ENCODE measurements at places on chromosomes 13 and 19.

- no peak for DNase-seq
These were observed 134.4 kb downstream of the DNAJC15 start for GRCh38 chr13:43157796-43158195.

- DNase-seq: no peak
These were observed 12.4 kb downstream of the NRTN start for GRCh38 chr19:5817218-5817617.

- DNase-seq: no peak
These were observed 401.2 kb downstream of the IRS2 start for GRCh38 chr13:109385242-109385560.

DNA sequence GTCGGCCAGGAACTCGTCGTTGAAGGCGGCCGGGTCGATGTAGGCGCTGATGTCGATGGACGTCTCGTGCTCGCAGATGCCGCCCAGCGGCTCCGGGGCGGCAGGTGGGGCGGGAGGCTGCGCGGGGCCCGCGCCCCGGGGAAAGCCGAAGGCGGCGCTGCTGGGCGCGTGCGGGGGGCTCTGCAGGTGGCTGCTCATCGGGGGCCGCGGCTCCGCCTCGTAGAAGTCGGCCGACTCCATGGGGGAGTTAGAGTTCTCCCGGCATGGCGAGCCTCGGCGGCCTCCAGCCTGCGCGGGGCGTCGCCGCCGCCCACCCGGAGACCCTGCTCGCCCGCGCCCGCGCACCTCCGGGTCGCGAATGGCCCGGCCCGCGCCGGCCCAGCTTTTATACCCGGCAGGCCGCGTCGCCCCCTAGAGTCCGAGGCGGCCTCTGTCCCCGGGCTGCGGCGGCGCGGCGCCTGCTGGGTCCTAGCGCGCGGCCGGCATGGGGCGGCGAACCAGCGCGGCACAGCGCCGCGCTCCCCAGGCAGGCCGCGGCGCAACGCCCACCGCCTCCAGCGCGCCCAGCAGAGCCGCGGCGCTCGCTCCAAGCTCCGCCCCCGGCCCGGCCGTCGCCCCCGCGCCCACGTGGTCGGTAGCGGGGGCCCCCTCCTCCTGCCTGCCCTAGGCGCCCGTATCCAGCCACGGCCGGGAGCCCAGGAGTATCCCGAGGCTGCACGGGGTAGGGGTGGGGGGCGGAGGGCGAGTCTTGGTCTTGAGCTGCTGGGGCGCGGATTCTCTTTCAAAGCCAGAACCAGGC, at the start of gene CEBPA:
CEBPA (minus strand) TSS at position 360 of the 799 bp plus-strand sequence; CDS start at position 240, 120 bp downstream.
- peak; percentile 83 for DNase-seq

GRCh38 chr19:34336781-34337271, 28.2 kb upstream of the GPI start:
- no peak for DNase-seq

DNA sequence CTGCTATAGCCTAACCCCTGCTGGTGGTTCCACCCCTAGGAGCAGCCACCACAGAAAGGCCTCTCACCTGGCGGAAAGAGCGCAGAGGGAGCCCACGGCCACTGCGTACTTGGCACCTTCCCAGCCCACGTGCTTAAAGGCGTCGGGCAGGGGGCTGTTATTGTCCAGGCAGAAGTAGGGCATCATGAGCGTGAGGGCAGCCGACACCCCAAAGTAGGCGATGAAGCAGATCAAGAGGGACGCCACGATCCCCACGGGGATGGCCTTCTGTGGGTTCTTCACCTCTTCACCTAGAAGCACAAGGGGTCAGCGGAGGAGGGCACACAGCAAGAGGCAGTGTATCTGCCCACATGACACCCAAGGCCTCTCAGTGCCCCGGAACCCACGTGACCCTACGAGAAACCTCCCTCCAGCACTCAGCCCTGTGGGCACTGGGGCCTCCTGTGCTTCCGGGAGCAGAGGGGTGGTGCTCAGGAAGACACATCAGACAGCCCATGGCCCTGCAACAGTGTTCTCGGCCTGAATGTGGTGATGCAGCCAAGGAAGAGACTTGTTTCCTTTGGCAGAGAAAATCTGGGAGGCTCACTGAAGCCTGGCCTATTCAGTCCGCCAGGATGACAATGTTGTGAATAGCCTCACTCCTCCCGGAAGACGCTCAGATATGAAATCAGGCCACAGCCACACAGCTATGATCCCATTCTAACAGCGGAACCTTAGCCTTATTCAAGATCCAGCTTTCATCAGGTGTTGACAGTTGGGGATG, 72.1 kb downstream of the SLC7A1 start:
- no peak for DNase-seq

GRCh38 chr19:42175952-42176648, 41.4 kb downstream of the DEDD2 start:
- no peak for DNase-seq

- no peak for DNase-seq
These were observed 1.3 kb upstream of the PCDH9 start for GRCh38 chr13:67231289-67232000.

GRCh38 chr13:19345916-19346422, 164.3 kb upstream of the TUBA3C start:
- DNase-seq: no peak

- DNase-seq: no peak
These were observed 796.9 kb downstream of the SLITRK1 start for GRCh38 chr13:83085186-83085900.

DNA sequence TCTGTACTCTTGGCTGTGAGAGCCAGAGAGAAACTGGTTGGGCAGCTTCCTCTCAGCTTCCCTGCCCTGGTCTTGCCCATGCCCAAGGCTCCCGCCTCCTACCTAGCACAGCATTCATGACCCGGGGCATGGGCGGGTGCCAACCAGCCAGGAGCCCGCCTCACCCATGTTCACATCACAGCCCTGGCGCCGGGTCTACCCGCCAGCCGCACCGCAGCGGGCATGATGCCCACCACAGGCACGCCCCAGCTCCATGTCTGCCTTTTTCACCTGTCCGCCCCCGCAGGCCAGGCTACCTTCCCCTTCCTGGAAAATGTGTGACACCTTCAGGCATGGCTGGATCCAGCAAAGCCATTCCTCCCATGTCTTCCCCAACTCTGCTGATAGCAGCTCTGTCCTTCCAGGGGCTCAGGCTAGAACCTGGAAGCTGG, 42.1 kb downstream of the PTPRS start:
- DNase-seq: no peak

- DNase-seq: no peak
These were observed 14.2 kb downstream of the ZIC2 start for GRCh38 chr13:99995589-99996380.

GRCh38 chr19:47726467-47726866, 13.2 kb downstream of the EHD2 start:
- no peak for DNase-seq

GRCh38 chr13:26168835-26169234, 53.3 kb downstream of the RNF6 start:
- no peak for DNase-seq

DNA sequence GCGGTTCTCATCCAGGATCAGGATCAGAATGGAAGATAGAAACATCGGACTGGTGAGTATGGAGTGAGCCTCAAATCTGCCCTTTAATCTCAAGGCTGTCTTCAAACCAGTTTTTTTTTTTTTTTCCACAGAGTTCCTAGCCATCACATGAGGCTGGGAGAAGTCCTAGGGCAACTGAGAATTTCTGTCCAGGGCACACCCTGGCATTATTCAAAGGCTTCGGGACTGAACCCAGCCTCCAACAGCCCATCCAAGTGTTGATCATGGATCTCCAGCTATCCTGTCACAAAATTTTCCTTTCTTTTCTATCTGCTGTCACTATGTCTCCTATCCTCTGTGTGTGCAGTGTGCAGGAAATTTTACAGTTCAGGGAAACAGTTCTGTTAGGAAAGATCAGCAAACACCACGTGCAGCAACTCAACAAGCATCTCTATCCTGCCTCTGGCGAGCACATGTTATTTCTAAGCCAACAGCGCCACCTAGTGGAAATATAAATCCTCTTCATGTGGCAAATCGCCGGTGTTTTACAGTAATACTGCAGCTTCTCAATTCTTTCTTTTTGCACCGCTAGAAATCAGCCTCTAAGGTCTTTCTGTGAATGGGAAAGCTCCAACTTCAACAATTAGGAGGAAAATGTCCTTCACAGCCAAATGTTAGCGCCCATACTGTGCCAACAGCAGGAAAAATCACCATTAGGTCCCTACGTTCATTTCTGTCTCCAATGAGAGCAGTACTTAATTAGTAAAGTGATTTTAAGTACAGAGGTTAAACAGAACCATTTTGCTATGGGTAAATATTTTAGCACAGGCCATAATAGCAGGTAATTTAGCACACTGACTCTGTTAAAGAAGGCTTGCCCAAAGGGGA, 21.4 kb upstream of the ZNF181 start:
- DNase-seq: no peak

DNA sequence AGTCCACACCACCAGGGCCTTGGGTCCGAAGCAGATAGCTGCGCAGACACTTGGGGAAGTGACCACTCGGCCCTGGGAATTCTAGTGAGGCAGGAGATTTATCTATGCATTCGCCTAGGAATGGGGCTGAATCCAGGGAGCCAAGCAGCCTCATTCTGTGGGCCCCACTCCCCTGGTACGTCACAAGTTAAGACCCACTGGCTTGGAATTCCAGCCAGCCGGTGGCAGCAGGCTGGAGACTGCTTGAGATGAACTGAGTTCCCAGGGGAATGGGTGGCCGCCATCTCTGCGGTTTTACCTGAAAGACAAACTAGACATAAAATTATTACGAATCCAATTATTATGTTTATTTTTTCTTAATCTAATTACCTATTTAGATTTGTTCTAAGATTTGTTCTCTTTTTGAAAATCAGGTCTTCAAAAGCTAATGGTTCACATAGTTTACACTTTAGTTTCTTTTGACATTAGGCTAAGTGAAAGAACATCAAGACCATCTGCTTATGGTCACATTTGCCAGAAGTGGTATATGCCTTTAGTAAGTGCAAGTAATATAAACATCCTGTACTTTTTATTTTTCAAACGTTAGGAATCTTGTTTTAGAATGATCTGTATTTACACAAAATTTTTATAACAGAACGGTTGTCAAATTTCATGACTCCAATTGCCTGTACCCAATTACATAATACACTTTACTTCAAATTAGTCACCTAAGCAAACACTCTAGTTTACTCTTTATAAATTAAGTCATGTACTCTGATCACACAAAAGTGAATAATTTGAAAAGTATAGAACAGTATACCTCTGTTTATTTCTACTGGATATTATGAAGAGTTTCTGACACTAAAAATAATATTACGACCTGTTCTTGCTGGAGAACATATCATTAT, 74.4 kb downstream of the SLITRK6 start:
- DNase-seq: no peak

GRCh38 chr19:44401139-44402115, at the start of gene ZNF285:
ZNF285 (minus strand) TSS chr19:44401608; CDS start chr19:44397213, 4,395 bp downstream.
- peak; percentile 78 for DNase-seq

- no peak for DNase-seq
These were observed 44.5 kb downstream of the RFX2 start for GRCh38 chr19:6065685-6066374.

DNA sequence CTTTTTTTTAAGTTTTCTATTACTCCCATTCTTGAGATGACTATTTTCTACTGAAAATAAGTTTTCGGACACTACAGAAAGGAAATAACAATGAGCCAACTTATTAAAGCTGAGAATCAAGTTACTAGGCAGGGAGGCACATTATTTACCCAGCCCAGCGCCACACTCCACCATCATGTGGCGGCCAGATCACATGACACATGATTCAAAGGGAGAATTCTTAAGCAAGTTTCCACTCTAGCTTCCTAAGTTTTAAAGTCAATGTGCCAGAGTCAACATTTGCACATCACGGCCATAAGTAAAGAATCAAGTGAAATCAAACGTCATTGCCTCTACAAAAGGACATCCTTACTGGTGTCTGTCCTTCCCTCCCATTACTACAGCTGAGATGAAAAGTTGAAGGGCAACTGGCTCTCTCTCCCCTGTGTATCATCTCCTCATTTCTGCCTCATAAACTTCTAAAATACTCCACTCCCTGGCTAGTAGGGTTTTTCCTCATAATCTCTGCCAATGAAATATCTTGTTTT, 81.7 kb downstream of the KLF12 start:
- DNase-seq: no peak

DNA sequence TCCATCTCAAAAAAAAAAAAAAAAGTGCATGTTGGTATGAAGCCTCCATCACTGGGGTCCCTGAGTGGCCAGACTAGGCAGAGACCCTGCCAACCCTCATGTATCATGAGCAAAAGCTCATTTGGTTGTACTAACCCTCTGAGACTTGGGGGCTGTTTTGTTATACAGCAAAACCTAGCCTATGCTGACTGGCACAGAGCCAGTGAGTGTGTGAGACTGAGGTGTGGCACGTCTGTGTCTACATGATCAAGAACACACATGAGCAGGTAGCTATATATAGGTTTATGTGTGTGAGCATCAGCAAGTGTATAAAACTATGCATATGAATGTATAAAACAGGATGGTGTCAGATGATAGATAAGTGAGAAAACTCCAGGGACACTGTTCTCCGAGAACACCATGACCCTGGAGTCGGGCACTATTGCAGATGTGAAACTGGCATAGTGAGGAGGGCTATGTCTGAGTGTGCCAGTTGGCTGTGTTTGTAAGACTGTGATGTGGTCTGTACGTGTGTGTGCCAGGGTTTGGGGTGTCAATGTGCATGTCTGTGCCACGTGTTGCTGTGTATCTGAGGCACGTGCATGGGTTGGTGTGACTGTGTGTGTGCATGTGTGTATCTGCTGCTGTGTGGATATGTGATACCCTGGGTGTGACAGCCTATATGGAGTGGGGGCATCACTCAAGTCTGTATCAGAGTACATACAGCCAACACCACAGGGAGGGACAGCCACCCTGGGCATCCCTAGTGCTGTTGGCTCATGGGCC, 44.5 kb downstream of the OLFM2 start:
- no peak for DNase-seq

- DNase-seq: no peak
These were observed 9.6 kb downstream of the CIC start for GRCh38 chr19:42278452-42279154.

DNA sequence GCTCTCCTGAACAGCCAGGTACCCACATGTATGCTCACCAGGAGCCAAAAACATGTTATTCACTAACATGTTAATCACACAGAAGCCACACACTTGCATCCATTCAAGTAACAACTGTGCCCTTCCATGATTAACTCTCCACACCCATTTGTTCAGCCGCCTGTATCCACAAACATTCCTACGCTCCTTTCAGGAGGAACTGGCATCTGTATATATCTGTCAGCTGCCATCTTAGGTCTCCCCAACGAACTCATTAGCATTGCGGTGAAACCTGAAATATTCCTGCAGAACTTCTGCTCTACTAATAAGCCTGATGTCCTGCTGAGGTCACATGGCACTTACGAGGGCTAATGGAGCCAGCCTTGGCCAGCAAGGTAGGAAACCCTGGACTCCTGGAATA, 33.0 kb downstream of the OLFM2 start:
- DNase-seq: no peak

All from D721Med (cell line).